Omental fat pad (tissue), 4 donors: ENCODE measurements at places on chromosomes 16 and 17. TPM values are rescaled to one million over a fixed set of nuclear protein-coding genes. Genes with fewer than 3 reads are reported as not detected.

DNA sequence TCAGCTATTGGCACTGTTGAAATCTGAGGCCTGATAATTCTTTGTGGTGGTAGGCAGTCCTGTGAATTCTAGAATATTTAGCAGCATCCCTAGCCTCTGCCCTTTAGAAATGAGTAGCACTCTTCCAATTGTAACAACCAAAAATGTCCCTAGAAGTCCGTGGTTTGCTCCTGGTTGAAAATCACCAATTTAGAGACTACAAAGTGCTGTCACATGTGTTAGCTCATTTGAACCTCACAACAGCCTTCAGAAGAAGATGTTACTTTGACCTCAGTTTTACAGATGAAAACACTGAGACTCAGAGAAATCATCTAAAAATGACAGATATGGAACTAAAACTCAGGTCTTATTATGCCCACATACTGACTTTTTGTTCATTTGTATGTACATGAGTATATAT lies 103.2 kb downstream of the TANC2 start:
- DNase-seq, result no peak

- DNase-seq, result no peak
These were observed 178.2 kb downstream of the SALL1 start for GRCh38 chr16:50972876-50973275.

DYNLRB2 gene
- 1.5 TPM for total RNA-seq

HOXB7 gene
- 9.8 TPM for total RNA-seq

GRCh38 chr17:82291582-82292250 lies 18.2 kb upstream of the CSNK1D start:
- DNase-seq, result no peak

MT1F gene
- total RNA-seq, result 199 TPM

SLC16A13 gene
- 2.0 TPM for total RNA-seq

- DNase-seq, result no peak
These were observed 284.1 kb downstream of the C16orf95 start for GRCh38 chr16:87033021-87033471.

DNA sequence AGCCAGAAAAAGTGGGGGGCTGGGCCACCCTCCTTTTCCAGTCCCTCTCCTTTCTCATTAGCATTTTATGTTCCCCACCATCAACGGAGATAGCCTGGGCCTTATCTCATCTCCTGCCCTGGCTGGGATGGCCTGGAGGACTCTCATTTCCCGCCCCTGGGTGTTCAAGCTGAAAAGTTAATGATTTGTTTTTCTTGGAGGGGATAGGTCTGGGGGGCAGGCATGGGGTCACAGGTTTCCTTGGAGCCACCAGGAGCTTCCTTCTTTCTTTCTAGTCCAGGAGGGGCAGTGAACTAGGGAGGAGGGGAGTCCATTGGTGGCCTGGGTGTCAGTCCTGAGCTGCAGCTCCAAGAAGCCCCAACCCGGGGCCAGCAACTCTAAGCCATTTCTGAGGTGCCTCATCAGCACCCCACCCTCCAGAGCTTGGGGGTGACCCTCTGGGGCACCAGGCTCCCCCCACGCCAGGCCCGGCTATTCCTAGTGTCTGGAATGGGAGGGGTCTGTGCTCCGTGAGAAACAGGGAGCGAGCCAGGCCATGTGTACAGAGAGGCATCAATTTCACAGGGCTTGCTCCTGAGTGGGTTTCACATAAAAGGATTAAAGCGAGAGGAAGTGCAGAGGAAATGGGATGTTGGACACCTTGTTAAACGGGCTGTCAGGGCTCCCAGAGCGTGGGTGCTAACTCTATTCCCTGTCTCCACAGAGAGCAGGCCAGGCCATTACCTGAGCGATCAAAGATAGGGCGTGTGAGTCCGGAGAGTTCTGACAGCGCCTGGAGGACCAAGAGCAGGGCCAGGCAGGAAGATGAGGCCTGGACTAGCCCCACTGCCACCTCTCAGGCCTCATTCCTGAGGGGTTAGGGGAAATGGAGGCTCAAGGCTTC lies 90.6 kb upstream of the LHX1 start:
- DNase-seq, result no peak

- no peak for DNase-seq
These were observed 218.1 kb downstream of the XYLT1 start for GRCh38 chr16:17252701-17253100.

DNA sequence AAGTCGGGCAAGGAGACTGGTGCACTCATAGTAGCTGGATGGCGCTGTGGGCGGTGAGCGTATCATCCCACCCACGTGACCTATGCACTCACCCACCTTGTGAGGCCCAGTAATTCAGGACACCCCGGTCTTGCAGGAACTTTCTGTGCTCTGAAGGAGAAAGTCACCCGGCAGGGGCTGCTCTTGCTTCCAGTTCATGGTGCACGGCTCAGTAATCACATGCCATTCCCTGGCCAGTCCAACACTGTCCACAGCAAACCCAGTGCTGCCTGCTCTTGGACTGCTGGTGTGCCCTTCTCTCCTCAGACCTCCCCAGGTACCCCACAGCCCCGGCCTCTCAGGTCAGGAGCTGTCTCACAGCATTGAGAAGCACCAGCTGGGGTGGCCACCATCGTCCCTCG lies 16.4 kb upstream of the RHBDF2 start:
- DNase-seq, result no peak

- DNase-seq, result no peak
These were observed 5.5 kb downstream of the CCDC182 start for GRCh38 chr17:57739402-57740234.

GRCh38 chr16:79303206-79303605 lies 297.3 kb downstream of the MAF start:
- DNase-seq, result no peak

DNA sequence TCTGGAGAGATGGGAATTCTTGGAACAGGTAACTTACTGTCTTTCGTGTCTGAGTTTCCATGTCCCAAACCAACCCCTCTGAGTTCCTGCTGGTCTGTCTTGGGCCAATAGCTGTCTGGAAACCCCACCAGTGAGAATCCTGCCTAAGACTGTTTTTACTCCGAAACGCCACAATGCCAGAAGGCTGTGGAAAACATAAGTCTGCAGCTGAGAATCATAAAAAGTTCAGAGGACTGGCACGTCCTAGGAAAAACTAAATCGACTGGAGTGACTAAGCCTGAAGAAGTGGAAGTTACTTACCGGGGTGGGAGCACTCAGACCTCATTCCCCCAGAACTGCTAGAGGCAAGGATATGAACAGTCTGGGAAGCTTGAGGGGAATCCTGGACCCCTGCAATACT lies 13.3 kb downstream of the LRRC75A start:
- DNase-seq, result no peak

TBC1D26 gene
- not detected for total RNA-seq

DNA sequence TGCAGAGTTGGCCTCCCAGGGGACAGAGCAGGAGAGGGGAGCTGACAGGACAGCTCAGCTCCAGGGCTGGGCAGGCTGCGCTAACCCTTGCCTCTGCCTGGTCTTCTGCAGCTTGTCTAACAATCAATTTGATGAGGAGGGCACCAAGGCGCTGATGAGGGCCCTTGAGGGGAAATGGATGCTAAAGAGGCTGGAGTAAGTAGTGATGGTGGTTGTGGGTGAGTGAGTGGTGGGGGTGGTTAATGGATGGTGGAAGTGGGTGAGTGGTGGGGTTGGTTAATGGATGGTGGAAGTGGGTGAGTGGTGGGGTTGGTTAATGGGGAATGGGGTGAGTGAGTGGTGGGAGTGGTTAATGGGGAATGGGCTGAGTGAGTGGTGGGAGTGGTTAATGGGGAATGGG lies 22.0 kb upstream of the CPNE2 start:
- DNase-seq, result no peak

DNA sequence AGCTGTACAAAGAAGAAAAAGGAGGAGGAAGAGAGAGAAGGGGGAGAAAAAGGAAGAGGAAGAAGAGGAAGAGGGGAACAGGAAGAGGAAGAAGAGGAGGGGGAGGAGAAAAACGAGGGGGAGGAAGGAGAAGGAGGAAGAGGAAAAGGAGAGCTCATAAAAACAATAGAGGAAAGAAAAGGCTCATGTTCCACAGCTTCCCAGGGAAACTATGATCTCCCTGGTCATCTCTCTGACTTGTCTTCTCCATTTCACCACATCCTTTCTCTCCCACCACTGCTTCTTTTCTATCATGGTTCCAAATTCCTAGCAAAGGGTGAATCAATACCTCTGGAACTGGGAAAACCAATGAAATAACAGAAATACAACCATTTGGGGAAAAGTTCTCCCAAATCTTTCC lies 254.1 kb upstream of the ERCC4 start:
- DNase-seq, result no peak

GRCh38 chr16:28491230-28491969 lies 474 bp downstream of the CLN3 start:
- DNase-seq, result no peak

- DNase-seq, result no peak
These were observed 109.8 kb downstream of the SLC39A11 start for GRCh38 chr17:72982680-72983079.

GRCh38 chr17:78789663-78790181 lies 7.6 kb upstream of the CYTH1 start:
- no peak for DNase-seq

- DNase-seq, result no peak
These were observed 5.8 kb downstream of the LMF1 start for GRCh38 chr16:965036-965395.

DECR2 gene
- 30.9 TPM for total RNA-seq

GRCh38 chr17:20051624-20052023 lies 42.5 kb downstream of the SPECC1 start:
- DNase-seq, result no peak

DNA sequence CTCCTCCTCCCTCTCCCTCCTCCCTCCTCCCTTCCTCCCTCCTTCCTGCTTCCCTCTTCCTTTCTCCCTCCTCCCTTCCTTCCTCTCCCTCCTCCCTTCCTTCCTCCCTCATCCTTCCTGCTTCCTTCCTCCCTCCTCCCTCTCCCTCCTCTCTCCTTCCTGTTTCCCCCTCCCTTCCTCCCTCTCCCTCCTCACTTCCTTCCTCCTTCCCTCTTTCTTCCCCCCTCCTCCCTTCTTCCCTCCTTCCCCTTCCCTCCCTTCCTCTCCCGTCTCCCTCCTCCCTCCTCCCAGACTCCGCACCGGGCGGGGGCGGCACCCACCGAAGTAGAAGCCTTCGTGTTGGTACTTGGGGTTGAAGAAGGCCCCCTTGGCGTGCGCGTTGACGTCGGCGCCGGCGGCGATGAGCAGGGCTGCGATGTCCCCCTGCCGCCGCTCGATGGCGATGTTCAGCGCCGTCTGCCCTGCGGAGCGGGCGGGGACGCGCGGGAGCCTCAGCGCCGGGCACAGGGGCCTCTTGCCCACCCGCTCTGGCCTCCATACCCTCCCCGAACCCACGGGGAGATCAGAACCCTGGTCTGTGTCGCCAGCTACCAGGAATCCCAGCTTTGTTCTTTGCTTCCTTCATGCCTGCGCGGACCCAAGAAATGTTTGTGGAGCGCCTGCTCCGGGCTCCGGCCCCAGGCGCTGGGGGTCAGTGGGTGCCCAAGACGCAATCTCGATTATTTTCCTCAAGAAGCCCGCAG lies 22.2 kb downstream of the TRPV3 start:
- no peak for DNase-seq

DNA sequence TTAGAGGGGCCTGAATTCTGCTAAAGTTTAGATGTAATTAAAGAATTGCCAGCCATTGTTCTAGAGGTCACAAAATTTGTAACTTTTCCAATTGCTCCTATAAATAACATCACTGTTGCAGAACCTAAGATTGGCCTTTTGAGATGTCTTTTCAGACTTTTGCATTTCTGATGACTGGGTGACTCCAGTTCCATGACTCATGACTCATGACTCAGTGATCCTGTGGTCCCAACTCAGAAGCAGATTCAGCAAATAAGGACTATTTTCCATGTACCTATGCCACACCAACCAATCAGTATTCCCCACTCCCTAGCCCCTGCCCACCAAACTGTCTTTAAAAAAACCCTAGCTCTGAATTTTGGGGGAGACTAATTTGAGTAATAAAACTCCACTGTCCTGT lies 740.9 kb downstream of the CDH8 start:
- DNase-seq, result no peak

SGCA gene
- total RNA-seq, result 4.9 TPM

GRCh38 chr16:88719267-88719932 lies 13.1 kb downstream of the CTU2 start:
- no peak for DNase-seq

SECTM1 gene
- total RNA-seq, result 19.8 TPM
